Activated T-cell treated with anti-CD3 and anti-CD28 coated beads, Interleukin-2, amount 50 U/mL, for 4 hours (primary cell): ENCODE measurements at places on chromosomes 13 and 19. TPM values are rescaled to one million over a fixed set of nuclear protein-coding genes. Genes with fewer than 3 reads are reported as not detected.

DNA sequence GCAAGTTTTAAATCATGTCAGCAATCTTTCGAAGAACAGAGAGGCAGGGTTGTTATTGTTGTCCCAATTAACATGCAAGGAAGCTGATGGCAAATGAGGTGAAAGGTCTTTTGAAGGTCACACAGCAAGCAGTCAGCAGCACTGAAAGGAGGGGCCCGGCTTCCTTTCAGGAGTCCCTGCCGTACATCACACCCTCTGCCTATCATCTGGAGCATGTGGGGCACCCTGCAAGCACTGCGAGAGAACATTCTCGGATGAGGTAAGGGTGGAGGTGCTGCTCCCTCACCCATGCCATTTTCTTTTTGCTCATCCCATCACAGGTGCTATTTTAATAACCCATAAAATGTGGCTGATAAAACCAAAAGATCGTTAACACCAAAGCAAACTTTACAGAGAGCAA is 111.2 kb downstream of the ENOX1 start:
- DNase-seq, result no peak

Gene TYROBP
- 0.52 TPM for total RNA-seq

- DNase-seq, result no peak
Observed at GRCh38 chr13:73967397-73968165, 166.6 kb downstream of the KLF12 start.

DNA sequence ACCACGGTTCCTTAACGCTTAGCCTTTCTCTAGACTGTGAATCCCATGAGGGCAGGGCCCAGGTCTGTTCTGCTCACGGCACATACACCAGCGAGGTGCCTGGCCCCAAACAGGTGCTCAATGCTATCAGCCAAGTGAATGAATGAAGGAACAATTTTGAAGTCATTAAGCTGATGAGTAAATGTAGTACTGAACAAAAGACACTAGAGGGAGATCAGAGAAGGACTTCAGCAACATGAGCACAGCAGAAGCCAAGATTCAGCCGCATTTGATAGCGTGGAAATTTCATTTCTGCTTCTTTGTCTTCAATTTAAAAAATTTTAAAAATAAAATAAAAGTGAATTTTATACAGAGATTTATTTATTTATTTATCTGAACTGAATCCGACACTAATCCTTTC is 20.1 kb upstream of the MYO16 start:
- DNase-seq, result no peak

- no peak for DNase-seq
Observed at GRCh38 chr13:43278127-43278526, 254.7 kb downstream of the DNAJC15 start.

Gene SLC6A16
- 0.20 TPM for total RNA-seq

DNA sequence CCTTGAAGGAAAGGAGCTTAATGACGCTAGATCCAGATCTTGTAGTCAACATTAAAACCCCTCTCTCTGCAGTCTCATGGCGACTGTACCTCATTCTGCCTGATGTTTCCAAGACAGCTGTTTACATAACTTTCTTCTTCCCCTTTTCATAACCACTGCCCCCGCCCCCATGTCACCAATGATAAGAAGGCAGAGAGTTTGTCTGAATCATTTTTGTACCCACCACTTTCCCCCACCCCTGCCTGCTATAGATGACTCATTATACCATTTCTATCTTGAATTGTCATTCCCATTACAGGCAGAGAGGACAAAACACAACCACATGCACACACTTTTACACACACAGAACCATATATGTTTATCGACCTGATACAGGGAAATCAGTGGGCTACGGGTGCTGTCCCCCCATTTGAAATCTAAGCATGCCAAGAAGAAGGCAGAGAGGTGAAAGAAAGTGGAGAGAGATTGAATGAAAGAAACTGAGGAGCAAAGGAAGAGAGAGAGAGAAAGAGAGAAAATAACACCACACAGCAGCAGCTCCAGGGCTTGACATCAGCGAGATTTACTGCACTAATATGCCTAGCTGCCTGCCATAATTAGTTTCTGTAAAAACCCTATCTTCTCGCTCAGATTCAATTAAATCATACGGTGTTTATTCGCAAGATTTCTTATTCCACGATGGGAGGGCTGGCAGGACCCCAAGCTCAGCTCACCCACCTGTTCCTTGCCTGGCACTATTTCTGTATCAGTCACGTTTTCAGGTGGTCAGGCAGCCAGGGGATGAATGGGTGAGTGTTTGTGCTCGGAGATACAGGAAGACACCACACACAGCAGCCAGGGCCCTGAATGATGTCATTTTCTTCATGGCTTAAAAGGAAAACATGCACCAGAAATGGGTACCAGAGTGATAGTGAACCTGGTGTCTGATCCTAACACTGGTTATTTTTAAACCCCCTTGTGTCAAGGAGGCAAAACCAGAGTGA is 114.3 kb upstream of the SERP2 start:
- peak; percentile 71 for DNase-seq

DNA sequence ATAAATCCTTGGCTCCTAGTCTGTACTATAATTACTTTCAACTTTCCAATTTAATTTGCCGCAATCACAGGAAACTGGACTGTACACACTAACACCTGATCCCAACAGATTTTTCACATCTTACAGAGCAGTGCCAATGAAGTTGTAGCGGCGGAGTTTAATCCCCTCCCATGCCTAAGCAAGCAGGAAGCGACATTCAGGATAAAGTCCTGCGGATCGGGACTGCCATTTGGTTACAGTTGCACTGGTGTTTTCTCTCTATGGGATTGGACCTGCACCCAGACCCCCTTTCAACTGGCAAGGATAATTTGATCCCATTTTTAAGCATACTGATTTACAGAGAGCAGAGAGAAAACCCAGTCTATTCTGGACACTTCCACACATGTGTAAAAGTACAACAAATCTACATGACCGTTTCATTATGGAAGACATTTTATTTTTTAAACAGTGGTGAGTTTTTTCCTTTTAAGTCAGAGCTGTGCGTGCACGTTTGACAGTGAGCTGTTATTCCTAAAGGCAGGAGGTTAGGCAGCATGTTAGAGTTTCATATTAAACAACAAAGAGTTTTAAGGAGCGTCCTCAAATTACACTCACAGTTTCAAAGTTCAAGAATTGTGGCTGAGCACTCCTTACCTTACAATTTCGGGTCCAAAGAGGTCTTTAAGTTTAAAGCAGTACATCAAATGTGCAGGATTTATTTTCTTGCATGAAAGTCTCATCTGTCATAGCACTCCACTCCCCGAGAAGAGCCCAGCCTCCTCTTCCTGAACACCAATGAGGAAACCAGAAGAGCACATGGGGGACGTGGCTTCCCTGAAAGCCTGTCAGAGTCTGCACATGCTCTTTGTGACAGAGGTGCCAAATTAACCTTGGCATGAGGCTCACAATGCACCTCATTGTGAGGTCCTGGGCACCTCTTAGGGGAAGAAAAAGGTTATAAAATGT is 141.6 kb upstream of the RFC3 start:
- no peak for DNase-seq

Gene FGF22
- total RNA-seq, result not detected

- DNase-seq, result no peak
Observed at GRCh38 chr13:59449750-59450149, 714.0 kb downstream of the DIAPH3 start.

DNA sequence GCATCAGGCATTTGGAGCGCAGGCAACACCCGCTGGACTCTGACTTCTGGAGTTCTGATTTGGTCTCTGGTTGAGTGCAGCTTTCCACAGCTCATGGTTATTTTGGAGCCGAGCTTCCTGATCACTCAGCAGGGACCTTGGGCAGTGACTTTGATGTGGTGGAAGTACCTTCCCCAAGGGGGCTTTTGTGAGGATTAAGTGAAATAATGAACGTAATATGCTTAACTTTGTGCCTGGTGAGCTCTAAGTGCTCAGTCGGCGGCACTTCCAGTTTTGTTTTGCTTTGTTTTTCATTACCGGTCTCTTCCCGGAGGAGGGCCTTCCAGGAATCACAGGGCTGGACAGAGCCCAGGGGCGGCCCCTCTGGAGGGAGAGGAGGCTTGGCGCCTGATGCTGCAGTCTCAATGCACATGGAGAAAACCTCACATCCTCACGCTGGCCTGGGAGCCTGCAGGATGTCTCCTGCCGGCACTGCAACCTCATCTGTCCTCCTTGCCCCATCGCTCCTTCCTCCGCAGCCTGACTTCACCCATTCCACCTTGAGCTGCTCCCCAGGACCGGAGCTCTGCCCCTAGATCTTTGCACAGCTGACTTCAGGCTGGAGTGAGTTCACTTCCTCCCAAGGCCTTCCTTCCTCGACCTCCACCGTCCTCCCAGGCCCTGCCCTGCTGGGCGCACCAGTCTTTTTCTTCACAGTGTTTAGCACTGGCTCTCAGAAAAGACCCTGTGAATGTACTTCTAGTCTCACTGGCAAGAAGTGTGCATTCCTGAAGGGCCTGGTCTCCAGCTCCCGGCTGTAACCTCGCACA is 1.5 kb downstream of the PLEKHF1 start:
- no peak for DNase-seq

DNA sequence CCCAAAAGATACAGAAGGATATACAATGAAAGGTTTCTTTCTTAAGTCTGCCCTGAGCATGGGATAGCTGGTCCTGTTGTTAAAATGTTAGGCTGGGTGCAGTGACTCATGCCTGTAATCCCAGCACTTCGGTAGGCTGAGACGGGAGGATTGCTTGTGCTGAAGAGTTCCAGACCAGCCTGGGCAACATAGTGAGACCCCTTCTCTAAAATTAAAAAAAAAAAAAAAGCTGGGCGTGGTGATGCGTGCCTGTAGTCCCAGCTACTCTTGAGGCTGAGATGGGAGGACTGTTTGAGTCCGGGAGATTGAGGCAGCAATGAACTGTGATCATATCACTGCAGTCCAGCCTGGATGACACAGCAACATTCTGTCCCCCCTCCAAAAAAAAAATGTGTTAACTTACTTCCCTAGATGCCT is 52.5 kb upstream of the SHKBP1 start:
- DNase-seq, result no peak

DNA sequence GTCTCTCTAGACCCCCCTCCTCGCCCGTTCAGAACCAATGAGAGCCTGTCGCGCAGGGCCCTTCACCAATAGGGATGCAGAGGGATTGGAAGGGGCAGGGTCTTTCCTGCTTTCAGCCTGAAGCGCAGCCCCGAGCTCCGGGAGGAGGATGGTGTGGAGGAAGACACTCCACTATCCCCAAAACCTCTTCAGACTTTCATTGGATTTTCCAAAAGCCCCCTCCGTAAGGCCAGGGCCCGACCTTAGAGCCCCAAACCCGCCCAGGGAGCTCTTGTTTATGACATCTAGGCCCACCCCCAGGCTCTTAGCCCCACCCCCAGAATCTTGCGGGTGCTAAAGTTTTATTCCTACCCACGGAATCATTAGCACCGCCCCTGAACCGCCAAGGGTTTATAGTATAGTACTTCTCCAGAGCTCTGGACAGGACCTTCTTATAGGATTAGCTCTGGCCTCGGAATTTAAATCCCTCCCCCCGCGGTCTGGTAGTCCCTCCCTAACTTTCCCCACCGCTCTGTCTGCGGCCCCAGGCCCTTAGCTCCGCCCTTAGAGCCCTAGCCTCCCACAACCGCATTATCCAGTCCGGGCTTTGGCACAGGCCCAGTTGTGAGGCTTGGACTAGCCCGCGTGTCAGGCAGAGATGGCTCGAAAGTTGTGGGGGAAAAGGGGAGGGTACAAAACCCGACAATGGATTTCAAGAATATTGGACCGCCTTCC is 6.6 kb upstream of the EML2 start:
- peak; percentile 53 for DNase-seq

DNA sequence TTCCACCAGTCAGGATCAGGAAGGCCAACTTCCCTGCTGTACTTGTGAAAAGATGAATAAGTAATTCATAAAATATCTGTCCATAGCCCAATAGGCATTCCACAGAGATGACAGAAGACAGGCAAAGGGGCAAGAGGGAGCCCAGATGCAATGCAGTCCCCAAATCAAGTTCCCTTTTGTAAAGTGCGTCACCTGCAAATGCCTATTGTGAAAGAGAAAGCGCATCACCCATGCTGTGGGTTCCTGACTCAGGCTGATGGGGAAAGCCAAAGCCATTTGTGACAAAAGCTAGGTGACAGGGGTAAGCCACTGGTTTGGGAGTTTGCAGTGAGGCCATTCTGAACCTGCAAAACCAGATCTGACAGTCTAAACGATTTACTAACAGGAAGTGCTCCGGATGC is 157.5 kb upstream of the ZNF536 start:
- no peak for DNase-seq

Gene CEACAM4
- not detected for total RNA-seq

- DNase-seq, result no peak
Observed at GRCh38 chr19:32124585-32124984, 220.8 kb upstream of the ZNF507 start.

DNA sequence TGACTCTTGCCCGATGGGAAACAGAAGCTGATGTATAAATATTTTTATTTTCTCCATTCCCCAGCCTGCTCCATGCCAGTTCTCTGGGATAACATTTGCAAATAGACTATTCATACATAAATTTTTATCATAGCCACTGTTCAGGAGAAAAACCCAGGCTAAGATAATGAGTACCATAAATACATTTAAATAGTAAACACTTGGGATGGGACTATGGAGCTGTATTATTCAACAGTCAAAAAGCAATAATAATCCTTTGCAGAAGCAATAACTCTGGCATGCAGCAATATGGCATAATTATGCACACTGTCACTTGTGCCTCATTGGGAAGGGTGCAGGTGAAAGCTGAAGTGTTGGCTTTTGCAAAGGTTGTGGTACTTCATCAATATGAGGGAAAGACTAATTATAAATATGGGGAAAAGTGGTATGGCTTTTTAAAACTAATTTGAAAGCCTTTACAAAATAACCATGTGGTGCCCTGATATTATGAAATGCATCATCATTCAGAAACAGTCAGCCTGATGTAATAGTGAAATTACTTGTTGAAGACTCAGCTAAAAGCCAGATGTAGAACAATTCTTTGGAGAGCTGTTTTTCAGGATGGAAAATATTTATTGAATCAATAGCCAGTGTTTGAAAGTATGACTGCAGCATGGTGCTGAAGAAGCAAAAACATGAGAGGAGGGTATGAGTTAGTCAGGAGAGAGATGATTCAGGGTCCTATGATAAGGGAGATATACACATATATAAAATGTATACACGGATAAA is 2476.7 kb downstream of the PCDH9 start:
- DNase-seq, result no peak

Gene ZNF829
- 4.3 TPM for total RNA-seq

DNA sequence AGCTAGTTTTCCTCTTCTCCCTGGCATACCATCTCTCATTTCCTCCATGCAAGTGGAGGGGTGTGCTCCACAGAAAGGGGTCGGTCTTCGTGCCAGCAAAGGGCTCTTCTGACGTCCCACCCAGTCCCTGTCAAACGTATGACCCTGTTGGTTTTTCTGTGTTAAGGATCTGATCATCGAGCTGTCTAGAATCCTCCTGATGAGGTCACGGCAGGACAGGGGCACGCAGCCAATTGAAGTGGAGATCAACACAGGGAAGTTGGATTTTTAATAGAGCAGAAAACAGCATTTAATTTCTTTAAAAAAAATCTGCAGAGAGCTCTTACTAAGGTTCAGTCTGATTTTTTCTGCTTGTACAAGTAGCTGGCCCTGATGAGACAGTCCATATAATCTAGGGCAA is 339.4 kb downstream of the TEX29 start:
- DNase-seq, result no peak

GRCh38 chr19:7959211-7959610 is 15.7 kb upstream of the TIMM44 start:
- no peak for DNase-seq

DNA sequence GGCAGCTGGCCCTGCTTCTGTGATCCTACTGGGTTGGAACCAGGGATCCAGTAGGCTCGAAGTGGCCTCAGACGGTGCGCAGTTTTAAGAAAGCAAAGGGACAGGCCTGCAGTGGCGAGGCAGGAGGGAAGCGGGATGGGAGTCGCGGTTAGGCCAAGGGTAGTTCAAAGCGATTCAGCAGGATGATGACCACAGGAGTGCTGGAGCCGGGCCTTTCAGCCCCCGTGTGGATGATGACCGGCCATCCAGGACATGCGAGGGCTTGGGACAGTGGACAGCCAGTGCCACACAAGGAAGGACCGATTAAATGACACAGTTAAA is 854 bp downstream of the RNASEH2B start:
- DNase-seq, result no peak
